ENCODE measurements at places on chromosomes 12 and 14. TPM values are rescaled to one million over a fixed set of nuclear protein-coding genes. Genes with fewer than 3 reads are reported as not detected.

Gene KRT81
- total RNA-seq, result not detected

Gene TMPRSS12
- total RNA-seq, result not detected

Gene NKX2-8
- not detected for total RNA-seq

Gene SLC39A5
- total RNA-seq, result not detected

Gene MGP
- total RNA-seq, result 1.6 TPM

Gene MANSC4
- total RNA-seq, result 0.63 TPM

Gene TSPAN11
- 13.8 TPM for total RNA-seq

Gene TMEM233
- total RNA-seq, result not detected

Gene ASB2
- total RNA-seq, result not detected

Gene MORN3
- 3.8 TPM for total RNA-seq

Gene IFNG-AS1
- 0.31 TPM for total RNA-seq

Gene PPP2R3C
- 62.9 TPM for total RNA-seq

Gene OTOGL
- total RNA-seq, result 0.31 TPM

Gene KLHL33
- under 0.01 TPM for total RNA-seq

Gene LRCOL1
- not detected for total RNA-seq

Gene KLRC2
- total RNA-seq, result 0.31 TPM

Gene UNC79
- total RNA-seq, result 94.2 TPM

Gene ACOT6
- not detected for total RNA-seq

Gene HSPA2
- 10.3 TPM for total RNA-seq

Gene IGF1
- total RNA-seq, result 4.4 TPM

Gene EML5
- total RNA-seq, result 25.0 TPM

Gene NRIP2
- not detected for total RNA-seq

Gene SLCO1B1
- not detected for total RNA-seq

Gene OR4K1
- total RNA-seq, result not detected

Gene ZFHX2
- total RNA-seq, result 5.0 TPM

Gene OR9K2
- not detected for total RNA-seq

Gene IGFBP6
- 3.8 TPM for total RNA-seq

Gene TWF1
- total RNA-seq, result 121 TPM

Gene SLC38A1
- total RNA-seq, result 277 TPM

Gene POLE2
- total RNA-seq, result 9.4 TPM

Gene M6PR
- 62.3 TPM for total RNA-seq

Gene KCNC2
- total RNA-seq, result 19.7 TPM

Gene BLTP3B
- total RNA-seq, result 109 TPM

Gene FAIM2
- 37.2 TPM for total RNA-seq

Gene GPRC5A
- 0.31 TPM for total RNA-seq

Gene DENND5B
- 85.1 TPM for total RNA-seq

Gene TNFAIP2
- 9.4 TPM for total RNA-seq

Gene TAS2R14
- 30.4 TPM for total RNA-seq

Gene RTL1
- total RNA-seq, result not detected

Gene TRIM9
- total RNA-seq, result 107 TPM

Gene CYP46A1
- 5.3 TPM for total RNA-seq

Gene EFS
- total RNA-seq, result 24.1 TPM

Gene HPD
- not detected for total RNA-seq

Gene AQP6
- total RNA-seq, result 0.31 TPM

Gene LBHD2
- not detected for total RNA-seq

All from parietal lobe (tissue), 2 donors.